ENCODE measurements at places on chromosomes 5 and 9.

GRCh38 chr5:52825826-52826225, 38.1 kb downstream of the ITGA1 start:
- no peak for DNase-seq

GRCh38 chr5:36646507-36647023, 40.2 kb downstream of the SLC1A3 start:
- DNase-seq = no peak

DNA sequence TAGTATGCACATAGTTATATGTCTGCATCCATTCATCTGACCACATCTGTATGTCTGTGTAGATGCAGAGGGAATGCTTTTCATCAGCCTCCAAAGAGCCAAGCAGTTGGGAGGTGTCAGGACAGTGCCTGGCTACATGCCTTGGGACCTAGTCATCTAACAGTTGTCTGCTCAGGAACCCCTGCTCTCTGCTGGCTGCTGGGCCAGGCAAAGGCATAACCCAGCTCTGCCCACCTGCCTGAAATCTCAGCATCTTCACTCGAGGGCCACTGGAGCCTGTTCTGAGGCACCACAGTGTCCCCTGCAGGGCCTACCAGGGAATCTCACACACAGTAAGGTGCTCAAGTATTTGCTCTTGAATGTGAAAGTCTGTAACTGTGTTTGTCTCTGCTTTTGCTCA, 3.7 kb downstream of the C9orf50 start:
- no peak for DNase-seq

DNA sequence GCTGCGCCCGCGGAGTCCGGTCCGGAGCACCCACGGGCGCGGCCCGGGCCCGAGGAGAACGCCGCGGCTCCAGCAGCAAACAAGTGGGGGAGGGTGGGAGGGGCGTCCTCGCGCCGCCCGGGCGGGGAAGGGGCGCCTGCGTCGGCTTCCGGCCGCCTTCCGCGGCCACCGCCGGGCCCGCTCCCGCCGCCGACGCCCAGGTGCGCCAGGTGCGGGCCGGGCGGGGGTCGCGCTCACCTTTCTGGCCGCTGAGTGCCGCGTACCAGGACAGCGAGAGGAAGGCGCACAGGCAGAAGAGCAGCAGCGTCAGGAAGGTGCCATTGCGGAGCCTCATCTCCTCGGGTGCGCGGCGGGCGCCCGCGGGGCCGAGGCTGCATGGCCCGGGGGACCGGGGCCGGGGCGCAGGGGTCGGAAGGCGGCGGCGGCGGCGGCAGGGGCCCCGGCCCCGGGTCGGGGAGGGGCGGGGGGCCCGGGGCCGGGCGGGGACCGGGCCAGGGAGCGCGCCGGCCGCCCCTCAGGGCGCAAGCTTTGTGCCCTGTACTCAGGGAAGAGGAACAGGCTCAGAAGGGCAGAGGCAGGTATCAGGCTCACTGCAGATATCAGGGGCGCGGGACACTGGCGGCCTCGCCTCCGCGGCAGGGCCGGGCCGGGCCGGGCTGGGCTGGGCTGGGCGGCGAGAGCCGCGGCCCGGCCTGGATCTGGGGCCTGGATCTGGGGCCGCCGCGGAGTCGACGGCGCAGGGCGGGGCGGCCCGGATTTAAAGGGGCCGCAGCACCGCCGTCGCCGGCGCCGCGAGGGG, at the start of gene MGAT4B:
Gene MGAT4B (minus strand): TSS at position 617 of the 799 bp plus-strand sequence. CDS start 283 bp downstream, at position 334.
- DNase-seq = peak; percentile 54

GRCh38 chr9:25260046-25260445, 418.2 kb downstream of the TUSC1 start:
- DNase-seq = no peak

DNA sequence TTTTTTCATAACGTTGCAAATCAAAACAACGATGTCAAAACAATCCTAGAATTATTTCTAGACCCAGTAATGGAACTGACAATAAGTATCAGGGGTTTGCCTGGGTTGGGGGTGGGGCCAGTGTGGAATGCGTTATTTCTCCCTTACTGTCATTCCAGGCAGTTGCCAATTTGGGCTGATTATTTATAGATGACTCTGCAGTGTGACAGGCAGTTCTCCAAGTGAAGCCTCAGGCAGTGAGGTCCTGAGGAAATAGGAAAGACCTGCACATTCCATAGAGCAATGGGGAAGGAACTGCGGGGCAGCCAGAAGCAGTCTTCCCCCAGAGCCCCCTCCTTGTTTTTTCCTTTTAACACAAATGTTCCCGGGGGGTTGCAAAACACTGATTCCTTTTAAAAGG, 179.0 kb downstream of the YTHDC2 start:
- no peak for DNase-seq

- DNase-seq = no peak
These were observed 113.4 kb downstream of the PAPPA start for GRCh38 chr9:116267021-116267420.

- no peak for DNase-seq
These were observed 125.9 kb downstream of the EHMT1 start for GRCh38 chr9:137744632-137745183.

DNA sequence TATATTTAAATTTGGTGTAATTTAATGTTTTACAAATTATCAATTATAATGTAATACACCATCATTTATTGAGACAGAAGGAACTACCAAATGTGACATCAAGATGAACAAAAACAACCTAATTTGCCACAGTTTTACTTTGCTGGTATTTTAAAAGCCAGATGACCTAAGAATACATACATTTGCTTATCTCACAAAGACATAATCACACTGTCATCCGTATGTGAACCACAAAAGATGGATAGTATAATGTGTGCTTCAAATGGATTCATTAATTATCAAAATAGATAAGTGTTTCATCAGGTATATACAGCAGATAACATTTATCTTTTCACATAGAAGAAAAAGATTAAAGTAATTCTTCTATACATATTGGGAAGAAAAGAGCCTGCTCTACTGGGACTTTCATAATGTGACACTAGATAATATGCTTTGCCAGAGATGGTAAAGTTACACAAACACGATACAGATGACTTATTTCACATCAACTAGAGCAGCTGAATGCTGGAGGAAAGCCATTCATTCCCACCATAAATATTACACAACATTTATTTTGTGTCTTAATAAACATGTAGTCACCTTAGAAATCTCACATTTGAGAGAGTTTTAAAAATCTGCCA, 278.5 kb downstream of the ISL1 start:
- DNase-seq = no peak

- no peak for DNase-seq
These were observed 23.3 kb downstream of the CEP72 start for GRCh38 chr5:635306-636055.

DNA sequence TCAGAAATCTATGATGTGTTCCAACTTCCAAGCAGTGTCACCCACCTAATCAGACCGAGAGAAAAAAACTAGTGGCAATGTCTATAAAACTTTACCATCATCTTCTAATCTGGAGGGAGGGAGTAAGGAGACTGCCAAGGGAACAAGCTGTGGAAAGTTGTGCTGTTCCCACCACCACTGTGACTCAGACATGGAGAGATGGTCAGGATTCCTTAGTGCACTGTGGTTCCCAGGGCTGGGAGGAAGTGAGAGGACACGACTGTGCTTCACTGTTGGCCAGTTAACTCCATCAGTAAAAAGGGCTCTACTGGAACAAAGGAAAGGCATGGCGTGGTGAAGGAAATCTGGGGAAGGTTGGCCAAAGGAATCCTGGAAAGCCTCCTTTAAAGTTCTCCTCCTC, 18.8 kb downstream of the TICAM2 start:
- no peak for DNase-seq

GRCh38 chr9:112823257-112823656, 67.4 kb downstream of the SLC46A2 start:
- DNase-seq = no peak

DNA sequence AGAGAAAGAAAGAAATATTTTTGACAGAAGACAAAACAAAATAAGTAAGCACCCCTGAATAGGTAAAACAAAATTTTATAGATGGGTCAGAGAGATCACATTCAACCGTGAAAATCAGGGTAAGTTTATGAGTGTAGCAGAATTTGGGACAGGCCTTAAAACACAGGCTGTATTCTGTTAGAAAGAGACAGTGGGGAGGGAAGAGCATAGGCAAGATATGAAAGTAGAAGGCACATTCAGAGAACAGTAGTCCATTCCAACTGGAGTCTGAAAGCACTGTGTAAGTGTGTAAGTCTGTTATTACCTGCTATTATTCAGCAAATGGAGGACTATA, 38.6 kb downstream of the MRPS27 start:
- no peak for DNase-seq

DNA sequence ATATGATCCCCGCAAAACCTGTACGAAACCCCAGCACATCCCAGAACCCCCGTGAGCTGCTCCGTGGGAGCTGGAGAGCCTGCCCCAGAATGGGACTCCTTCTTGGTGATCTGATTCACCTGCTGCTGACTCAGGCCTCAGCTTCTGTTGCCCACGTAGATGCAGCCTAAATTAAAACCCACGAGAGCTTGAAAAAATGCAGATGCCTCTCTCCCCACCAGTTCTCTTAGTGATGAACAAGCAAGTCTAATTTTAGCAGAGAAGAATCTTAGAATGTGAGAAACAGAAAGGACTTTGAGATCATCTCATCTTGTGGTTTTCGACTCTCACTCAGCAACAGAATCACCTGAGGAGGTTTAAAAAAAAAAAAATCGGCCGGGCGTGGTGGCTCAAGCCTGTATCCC, 57.6 kb downstream of the TMOD1 start:
- no peak for DNase-seq

- no peak for DNase-seq
These were observed 89.5 kb downstream of the PHF2 start for GRCh38 chr9:93665637-93666438.

- no peak for DNase-seq
These were observed 131.5 kb downstream of the AGTPBP1 start for GRCh38 chr9:85610074-85610860.

DNA sequence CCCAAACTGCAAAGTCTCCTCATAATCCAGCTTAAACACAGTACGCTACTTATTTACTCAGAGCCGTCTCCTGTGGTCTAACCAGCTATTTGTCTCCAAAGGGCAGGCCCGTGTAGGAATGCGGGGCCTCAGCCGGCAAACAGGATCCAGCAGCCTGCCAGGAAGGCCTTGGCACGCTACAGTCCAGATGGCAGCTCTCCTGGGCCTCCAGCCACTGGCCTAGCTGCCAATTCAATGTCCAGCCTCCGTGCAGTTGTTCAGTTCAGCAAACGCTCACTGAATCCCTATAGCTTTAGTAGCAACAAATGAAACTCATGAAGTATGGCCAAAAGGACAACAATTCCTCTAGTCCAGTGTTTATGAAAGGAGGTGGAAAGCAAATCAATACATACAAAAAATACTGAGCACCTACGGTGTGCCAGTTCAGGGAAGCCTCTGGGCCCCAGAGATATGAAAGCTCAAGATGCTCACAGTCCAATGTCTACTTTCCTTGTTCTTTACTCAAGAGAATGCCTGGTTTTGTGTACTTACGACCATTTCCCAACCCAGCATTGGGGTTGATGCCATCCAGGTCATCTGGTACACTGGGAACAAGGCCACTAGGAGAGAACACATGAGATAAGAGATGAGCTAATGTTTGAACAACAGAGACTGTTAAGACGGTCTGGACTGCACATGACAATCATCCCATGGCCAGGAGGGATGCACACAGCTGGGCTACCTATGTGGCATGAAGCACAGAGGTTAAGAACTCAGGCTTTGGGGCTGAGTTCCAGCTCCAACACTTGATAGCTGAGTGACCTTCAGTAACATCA, 8.3 kb downstream of the CDK5RAP2 start:
- no peak for DNase-seq

Measured in activated CD8-positive, alpha-beta memory T cell treated with anti-CD3 and anti-CD28 coated beads for 1 hour (primary cell).